ENCODE measurements at places on chromosomes 6 and 20.

DNA sequence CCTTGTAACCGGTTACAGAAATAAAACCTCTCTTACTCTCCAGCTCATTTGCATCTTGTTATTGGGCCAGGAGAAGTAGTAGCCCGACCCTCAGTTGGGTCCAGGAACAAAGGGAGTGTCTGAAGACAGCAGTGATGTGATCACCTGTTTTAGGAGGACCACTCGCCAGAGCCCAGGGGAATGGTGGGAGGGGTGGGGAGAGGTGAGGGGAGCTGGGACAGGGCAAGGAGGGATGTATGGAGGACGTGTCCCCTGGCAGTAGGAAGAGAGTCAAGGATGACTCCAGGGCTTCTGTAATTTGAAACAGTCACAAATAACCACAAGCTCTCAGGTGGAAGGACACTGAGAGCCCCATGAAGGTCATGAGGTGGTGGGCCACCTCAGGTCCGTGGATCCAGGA, 1.4 kb upstream of the PCMTD2 start:
- DNase-seq = no peak

- DNase-seq = no peak
Measured at GRCh38 chr20:59157961-59158541, 5.6 kb upstream of the ZNF831 start.

- DNase-seq = peak; percentile 46
Measured at GRCh38 chr20:52313341-52313963, 121.9 kb upstream of the ZFP64 start.

GRCh38 chr6:10556589-10556988, 35.4 kb downstream of the GCNT2 start:
- no peak for DNase-seq

DNA sequence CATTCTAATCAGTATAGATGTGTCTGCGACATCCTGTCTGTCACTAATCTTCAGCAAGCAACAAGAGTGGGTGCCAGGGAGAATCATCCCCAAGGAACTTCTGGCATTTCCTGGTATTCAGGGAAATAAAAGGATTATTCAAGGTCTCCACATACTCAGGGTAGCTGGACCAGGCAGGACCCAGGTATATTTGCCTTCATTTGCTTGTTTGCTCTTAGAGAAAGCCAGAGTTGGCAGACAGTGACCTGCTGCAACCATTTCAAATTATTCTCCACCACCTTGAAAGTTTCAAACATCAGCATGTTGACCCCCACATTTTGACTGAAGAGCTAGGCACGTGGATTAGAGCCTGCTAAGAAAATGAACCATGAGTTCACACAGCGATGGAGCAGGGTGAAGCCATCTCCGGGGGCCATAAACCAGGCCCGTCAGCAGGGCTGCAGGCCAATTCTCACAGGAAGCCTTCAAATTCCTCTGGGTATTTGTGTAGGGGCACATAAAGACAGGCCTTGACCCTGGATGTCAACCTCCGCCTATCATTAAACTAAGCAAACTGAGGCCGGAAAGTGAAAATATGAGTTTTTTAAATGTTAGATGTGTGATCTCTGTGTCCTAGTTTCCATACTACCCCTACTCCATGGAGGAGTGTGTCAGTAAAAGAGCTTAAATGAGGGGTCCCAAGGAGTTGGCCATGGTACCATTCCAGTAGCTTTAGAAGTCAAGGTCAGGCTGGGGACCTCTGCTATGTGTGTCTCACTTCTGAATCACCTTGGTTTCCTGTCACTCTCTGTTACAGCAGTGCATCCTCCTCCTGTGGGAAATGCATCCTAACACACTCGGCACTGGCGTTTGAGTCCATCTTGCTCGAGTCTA, 32.9 kb downstream of the TRAM2 start:
- no peak for DNase-seq

DNA sequence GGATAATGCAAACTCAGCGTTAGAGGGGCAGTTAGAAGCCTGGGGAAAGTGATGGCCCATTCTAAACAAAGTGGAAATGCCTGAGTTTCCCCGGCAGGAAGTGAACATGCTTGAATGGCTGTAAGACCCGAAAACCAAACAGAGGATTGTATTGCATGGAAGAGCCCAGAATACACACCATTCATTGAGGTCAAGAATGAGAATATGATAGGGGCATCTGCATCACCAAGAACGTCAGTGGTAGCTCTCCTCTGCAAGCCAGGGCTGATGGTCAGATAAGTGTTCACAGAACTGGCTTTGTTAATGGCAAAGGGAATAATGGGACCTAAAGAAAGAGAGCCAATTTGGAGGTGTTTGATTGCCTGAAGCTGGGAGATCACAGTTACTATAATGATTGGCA, 663.4 kb downstream of the KHDRBS2 start:
- DNase-seq = no peak
